ENCODE measurements at places on chromosomes 3 and 15.

- DNase-seq: no peak
These were observed 6.7 kb downstream of the ADPRH start for GRCh38 chr3:119585856-119586570.

DNA sequence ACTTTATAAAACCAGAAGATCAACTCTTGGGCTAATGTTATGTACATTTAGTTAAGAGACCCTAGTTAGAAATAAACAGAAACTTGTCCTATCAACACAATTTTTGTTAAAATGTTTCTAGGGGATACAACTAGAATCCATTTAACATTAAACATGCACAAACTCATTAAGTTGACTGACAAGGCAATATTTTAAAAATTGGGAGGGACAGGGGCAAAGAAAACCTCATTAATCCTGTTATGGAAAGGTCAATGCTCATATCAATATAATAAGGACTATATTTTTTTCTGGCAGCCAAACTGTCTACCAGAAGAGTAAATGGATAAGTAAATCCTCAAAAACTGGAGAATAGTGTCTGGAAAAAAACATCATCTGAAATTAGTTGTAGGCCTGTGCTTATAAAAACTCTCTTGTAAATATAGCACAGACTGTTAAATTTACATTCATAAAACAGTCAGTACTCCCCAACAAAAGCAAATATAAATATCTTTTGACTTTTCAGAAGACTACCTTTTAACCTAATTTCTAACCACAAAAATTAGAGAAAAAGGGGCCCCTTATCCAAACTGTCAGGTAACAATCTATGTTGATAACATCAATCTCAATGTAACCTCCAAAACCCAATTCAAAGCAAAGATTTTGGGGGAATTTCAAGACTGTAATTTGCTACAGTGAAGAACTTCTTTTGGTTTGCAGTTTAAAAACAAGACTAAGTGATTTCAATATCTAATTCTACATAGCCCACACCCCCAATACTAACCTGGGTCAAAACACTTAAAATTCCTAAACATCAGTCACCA is 4.2 kb downstream of the TRA2B start:
- no peak for DNase-seq

DNA sequence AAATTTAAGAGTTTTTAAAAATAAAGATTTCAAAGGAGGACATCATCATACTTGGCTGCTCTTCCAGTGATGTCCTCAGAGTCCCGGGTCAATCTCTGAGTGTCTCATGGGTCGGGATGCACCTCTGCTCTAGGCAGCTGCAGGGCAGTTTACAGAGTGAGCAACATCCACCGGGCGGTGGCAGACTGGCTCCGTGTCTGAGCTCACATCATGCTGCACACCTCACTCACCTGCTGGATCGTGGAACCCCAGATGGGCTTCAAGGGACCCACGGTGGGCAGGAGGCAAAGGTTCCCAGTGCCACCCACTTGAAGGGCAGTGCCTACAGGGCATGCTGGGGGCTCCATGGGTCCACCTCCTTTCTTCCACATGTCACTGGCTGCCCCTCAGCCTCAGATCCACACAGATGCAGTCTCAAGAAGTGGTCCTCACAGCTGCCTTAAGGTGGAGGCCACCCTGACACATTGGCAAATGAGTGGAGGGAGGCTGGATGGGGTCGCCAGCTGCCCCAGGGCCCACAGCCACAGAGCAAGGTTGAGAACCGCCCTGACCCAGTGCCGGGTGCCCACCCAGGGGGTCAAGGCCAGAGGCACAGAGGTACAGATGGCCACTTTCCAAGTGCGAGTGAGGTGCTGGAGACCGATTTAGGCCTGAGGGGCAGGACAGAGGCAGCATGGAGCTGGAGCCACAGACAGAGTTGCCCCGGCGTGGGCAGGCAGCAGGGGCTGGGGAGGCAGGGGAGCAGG is 25.2 kb downstream of the CYFIP1 start:
- no peak for DNase-seq

DNA sequence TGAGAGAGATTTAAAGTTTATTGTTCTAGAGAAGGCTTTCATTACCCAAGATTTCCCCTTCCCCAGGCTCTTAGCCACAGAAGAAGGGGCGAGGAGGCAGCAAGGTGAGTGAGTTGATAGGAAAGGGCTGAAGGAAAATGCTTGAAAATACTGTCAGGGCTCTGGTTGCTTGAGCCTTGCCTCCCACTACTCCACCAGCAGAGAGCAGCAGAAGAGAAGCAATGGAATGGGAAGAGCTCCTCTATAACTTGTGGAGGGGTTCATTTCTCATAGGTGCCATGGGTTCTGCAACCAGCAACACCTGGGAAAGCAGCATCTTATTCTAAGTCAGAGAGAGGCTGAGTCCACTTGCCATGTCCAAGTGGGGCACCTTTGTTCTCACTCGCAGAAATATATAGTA is 184.0 kb upstream of the CNTN6 start:
- DNase-seq: no peak

DNA sequence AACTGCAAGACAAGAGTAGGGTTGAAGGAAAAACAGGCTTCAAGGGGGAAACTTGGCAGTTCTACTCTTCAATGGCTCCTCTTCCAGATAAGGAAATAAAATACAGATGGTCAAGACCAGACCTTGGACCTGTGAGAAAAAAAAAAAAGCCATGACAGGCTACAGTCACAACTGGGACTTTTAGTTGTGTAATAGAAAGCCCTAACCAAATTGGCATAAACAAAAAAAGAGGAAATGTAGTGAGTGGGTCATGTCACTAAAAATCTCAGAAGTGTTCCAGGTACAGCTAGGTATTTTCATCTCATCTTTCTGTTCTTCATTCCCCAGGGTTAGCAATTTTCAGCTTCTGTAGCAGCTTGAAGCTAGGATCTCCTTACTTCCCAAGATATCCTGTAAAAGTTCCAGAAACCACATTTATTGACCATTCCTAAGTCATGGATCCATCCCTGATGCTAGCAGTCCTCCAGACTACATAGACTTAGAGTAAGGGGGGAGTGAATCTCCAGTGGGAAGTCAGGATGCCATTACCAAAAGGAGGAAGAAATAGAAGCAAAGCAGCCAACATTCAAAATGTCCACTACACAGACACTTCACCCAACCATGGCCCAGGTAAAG is 61.0 kb upstream of the CSTA start:
- no peak for DNase-seq
